ENCODE measurements at places on chromosomes 7 and 10.

DNA sequence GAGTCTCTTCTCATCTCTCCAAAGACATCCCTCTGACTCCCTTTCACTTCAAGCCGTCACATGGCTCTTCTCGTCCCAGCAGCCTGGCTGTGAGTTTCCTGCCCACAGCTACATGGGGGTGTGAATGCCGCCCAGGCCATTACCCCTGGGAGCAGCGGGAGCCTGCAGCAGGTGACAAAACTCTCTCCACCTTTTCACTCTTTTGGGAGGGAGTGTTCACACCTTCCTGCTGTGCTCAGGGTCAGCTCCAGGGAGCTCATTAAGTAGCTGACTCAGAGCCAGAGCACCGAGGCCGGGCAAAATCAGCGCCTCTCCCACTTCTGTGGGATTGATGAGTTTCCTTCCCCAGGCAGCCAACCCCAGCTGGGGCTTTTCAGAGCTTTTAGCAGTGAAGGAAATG, 271.3 kb downstream of the TYW1 start:
- no peak for DNase-seq

GRCh38 chr7:100640517-100641440, 573 bp downstream of the TFR2 start:
- no peak for DNase-seq

DNA sequence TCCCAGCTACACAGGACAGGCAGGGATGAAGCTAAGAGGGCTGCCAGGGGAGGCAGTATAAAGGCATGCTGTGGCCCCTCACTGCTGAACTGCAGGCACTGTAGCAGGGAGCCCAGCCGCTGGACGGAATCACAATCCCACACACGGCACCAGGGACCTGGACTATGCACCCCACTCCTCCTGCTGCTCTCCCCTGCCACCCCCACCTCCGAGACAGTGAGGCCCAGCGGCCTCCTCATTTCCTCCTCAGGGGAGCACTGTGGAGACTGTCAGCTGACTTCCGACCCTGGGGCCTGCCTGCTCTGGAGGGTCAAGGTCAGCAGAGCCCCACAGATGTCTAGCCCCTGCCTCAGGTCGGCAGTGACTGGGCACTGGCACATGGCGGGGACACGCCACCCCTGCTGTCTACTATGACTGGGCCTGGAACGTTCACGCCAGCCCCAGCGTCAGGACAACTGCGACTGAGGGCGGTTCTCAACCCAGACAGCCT, 92.7 kb downstream of the FAM53B start:
- no peak for DNase-seq

DNA sequence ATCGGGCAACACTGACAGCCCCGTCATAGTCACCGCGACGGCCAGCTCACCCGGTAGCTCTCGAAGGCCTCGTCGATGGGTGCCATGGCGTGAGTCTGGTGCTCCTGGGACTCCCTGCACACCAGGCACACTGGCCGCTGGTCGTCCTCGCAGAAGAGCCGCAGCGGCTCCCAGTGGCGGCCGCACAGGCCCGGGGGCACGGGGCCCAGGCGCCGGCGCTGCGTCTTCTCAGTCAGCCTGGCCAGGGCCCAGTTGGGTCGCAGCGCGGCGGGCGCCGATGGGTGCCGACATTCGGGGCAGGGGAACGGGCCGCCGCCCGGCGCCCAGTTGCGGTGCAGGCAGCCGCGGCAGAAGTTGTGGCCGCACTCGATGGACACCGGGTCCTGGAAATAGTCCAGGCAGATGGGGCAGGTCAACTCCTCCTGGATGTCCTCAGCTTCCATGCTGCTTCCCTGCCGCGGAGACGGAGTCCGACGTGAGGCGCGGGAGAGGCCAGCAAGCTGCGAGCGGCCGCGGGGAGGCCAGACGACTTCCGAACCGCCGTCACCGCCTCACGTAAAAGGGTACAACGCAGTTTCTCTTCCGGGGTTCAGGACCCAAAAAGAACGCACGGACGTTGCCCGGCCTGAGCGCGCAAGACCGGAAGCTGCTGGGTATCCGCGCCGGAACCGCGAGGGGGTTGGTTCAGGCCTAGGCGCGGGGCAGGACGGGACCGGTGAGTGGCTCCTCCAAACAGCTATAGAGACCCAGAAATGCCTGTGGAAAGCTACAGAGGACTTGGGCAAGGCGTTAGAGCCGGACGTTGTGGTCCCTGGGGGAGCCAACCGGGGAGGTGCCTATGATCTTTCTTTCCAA, at the start of gene TRIM4:
Gene TRIM4, minus strand, starts transcription at position 572 of the 855 bp plus-strand sequence. Its CDS starts 129 bp downstream, at position 443.
- peak; percentile 66 for DNase-seq

DNA sequence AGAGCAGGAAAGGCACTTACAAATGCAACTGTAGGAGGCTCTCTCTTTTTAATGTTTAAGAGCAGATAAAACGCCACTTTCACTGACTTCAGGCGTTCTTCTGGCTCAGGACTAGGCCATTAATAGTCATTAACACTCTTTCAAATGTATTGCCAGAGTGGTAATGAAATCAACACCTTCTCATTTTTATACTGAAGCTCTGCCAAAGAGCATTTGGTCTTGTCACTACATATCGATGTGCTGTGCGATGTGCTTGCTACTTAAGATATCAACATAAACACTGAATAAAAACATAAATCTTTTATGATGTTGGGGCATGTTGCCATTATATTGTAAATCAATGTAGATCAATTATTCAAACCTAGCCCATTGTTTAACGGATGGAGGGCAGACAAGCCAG, 634.7 kb downstream of the ARL4A start:
- DNase-seq: no peak

DNA sequence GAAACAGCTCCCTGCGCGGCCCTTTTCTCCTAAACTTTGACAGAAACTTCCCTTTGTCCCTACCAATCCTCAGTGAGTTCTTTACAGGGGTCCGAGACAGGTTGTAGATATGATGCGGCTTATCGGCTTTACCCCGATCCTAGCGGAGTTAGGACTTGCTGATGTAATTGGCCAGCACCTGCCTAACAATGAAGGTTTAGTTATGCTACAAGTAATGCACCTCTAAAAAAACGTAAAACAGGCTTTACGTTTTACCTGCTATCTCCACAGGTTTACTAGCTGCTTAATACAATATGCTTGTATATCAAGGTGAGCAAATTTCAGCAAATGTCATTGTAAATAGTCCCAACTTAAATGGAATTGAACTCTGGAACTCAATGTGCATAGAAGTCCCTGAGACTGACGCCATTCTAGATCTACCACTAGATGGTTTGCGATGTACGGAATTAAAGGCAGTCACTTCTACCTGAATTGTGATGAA, 697 bp upstream of the SNX13 start:
- DNase-seq: peak; percentile 14

DNA sequence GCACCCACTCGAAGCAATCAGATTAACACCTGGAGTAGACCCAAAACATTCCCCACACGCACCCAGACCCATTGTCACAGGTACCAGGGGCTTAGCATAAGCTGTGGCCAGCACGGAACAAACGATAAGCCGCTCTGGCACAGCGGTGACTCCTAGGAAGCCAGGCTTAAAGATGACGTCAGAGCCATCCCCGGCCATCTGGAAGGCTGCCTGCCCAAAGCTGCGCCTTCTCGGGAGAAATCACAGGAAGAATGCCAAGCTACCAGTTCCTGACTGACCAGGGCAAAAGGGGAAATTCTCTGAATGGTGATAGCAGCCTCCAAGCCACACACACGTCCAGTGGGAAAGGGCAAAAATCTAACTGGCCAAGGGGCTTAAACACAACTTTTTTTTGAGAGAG, 13.0 kb upstream of the WIPI2 start:
- DNase-seq: no peak

DNA sequence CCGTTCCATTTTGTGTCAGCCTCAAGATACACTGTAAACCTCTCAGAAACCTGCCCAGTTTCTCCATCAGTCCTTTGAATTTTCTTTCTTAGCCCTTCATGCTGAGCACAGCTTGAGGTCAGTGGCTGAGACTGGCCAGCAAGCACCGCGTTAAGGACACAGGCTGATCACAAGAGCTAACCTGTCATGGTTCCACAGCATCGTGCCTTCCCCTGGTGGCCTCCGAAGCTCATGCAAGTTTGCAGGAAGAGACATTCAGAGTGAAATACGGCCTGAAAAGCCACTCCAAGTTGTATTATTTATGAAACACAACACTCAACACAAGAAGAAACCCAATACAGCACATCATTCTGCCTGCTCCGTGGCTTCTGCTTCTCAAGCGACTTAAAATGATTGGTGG, 57.0 kb upstream of the PFKP start:
- no peak for DNase-seq

- peak; percentile 70 for DNase-seq
Observed at GRCh38 chr10:91901784-91902677, 7.3 kb downstream of the FGFBP3 start.

- DNase-seq: no peak
Observed at GRCh38 chr7:152130658-152131590, 105.5 kb downstream of the GALNT11 start.

GRCh38 chr7:98456866-98457265, 56.0 kb upstream of the BAIAP2L1 start:
- no peak for DNase-seq

DNA sequence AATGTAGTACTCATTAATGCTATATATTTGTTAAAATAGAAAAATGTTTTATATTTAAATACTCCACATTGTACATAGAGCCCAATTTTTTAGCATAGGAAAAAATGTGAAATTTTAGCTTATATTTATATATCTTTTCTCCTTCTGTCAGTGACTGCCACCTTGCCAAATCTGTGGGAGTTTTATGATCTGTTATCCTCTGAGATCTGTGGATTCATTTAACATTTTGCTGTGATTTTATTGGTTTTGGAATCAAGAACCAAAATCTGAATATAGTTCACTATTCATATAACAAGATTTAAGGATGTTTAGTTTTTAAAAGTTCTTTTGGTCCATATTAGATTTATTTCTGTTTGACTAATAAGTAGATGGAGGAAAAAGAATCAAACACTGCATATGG, 127.9 kb downstream of the PPP1R9A start:
- no peak for DNase-seq

DNA sequence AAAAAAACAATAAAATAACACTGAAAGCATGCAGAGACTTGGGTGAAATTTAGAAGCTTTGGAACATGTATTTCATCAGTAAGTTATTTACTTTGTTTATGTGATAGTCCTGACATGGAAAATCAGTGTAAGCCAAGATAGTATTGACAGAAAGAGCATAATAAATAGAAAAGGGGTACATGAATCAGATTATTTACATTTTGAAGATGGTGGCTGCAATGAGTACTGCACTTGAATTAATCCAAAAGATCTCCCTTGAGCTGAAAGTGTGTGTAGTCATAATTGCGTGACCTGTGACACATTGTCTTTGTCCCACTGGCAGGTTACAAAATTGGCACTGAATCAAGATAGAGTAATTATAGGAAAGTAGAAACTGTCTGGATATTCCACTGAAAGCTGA, 562.9 kb downstream of the GFRA1 start:
- no peak for DNase-seq

DNA sequence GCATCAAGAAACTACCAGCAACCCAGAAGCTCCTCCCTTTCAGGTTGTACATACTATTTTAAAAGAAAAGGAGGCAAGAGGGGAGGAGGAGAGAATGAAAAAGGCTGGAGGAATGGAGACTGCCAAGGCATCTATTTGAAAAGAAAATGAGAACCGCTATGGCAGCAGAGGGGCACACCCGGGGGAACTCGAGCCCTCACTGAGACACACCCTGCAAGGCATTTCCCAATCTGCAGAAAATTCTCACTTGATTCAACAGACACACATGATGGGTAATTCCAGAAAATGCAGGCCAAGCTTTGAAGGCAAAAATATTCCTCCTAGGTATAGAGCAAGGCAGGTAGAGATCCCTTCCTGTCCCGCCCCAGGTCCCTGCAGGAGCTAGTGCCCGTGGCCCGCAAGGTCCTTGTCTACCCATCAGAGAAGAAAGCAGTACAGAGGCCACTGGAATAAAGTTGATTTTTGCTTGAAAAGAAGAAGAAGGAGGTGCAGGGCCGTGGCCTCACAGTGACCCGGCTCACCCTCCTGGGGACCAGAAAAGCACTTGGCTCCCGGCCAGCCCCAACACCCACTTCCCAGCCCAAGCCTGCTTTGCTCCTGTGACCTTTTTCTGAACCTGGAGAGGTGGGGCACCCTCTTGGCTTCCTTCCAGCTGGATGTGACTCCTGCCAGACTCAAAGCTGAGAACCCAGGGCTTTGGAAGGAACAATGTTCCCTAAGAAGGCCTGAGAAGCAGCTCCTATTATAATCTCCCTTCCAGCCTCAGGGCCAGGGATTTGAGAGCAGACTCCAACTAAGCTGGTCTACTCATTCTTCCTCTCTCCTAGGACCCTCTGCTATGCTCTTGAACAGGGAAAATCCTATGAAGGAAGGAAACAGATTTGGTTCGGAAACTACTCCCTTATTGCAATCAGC, 6.2 kb upstream of the PIK3CG start:
- no peak for DNase-seq

DNA sequence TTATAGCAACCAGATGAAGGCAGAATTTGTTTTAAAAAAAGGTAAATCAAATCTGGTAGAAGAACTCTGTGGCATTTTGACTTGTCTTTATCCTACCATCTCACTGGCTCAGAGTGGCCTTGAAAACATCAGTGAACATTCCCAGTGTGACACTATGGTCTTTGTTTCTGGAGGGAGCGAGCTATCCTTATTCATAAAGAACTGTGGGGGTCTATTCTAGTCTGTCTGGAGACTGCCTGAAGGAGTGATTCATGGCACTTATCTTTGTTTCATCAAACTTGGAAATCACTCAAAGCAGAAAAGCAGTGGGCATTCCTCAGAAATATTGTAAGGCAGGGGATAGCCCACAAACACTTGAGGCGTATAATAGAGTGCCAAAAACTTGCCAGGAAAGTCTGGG, 719.1 kb downstream of the PCDH15 start:
- DNase-seq: no peak

- peak; percentile 70 for DNase-seq
Observed at GRCh38 chr10:95295031-95295755, 4.4 kb upstream of the PDLIM1 start.

- peak; percentile 80 for DNase-seq
Observed at GRCh38 chr7:32204361-32205018, 134.3 kb upstream of the PDE1C start.

DNA sequence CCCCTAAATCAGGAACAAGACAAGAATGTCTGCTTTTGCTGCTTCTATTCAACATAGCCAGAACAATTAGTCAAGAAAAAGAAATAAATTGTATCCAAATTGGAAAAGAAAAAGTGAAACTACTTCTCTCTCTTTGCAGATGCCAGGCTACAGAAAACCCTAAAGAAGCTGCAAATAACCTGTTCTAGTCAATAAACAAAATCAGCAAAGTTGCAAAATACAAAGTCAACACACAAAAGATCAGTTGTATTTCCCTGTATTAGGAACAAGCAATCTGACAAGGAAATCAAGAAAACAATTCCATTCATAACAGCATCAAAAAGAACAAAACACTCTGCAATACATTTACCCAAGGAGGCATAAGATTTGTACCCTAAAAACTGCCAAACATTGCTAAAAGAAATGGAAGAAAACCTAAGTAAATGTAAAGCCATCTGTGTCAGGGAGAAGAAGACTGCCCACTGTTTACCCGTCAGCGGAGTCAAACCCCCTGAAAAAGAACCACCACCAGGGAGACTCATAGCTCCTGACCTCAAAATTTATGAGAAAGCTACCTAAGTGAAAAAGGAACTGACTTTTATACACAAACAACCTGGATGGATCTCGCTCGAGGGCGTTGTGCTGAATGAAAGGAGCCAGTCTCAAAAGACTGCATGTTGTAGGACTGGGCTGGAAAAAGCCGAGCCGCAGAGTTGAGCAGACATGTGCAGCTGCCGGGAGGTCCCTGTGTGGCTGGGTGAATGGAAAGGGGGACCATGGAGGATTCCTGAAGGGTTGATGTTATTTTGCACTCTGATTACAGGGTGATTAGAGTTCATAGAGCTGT, 263.1 kb downstream of the MAD1L1 start:
- no peak for DNase-seq

GRCh38 chr10:23344241-23344841, at the start of gene C10orf67:
TSS of gene C10orf67 (minus strand) at chr10:23344797. CDS start at chr10:23344774, 23 bp downstream.
- DNase-seq: peak; percentile 26

- peak; percentile 93 for DNase-seq
Observed at GRCh38 chr7:123410273-123410904, 124.0 kb downstream of the IQUB start.

Measured in kidney glomerular epithelial cell (primary cell).